ENCODE measurements at places on chromosomes 1 and 21. TPM values are rescaled to one million over a fixed set of nuclear protein-coding genes. Genes with fewer than 3 reads are reported as not detected.

DNA sequence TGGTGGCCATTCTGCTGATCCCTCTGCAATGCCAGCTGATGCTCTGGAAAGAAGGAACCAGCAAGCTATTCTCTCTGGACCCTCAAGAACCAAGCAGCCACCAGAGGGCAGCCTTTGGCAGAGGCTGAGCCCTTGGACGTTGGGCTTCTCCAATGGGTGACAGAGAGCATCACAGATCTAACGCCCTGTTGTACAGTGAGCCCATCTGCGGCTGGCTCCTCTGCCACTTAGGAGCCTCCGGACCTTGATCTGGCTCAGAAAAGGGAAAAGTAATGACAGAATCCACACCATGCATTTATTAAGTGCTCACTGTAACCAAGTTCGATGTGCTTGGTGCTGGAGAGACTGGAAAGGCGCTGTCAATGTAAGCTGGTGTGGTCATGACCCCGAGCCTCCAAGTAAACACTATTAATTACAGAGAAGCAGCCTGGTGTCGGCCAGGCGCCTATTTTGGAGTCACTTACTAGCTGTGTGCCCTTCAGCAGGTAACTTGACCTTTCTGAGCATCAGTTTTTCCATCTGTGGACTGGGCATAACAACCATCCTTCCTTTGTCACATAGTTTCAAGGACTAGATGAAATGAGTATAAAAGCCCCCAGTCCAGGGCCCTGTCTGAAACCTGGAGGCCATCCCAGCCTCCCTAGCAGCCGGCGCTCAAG lies 34.9 kb downstream of the ECE1 start:
- H3K4me3 ChIP-seq = no peak overlapping the region
- H3K27me3 ChIP-seq = no peaks in the 10 kb centered on the region
- no peak overlapping the region for H3K27ac ChIP-seq
- H3K4me1 ChIP-seq = peaks cover 13% of the 10 kb centered on the region

HENMT1 gene
- 5.1 TPM for total RNA-seq

SPRR2F gene
- total RNA-seq = not detected

CD46 gene
- total RNA-seq = 204 TPM

GRCh38 chr1:246946366-246946765 lies 14.6 kb upstream of the AHCTF1 start:
- H3K36me3 ChIP-seq = no peaks in the 10 kb centered on the region
- H3K4me1 ChIP-seq = no peaks in the 10 kb centered on the region
- H3K27me3 ChIP-seq = no peaks in the 10 kb centered on the region
- no peak for DNase-seq

DNA sequence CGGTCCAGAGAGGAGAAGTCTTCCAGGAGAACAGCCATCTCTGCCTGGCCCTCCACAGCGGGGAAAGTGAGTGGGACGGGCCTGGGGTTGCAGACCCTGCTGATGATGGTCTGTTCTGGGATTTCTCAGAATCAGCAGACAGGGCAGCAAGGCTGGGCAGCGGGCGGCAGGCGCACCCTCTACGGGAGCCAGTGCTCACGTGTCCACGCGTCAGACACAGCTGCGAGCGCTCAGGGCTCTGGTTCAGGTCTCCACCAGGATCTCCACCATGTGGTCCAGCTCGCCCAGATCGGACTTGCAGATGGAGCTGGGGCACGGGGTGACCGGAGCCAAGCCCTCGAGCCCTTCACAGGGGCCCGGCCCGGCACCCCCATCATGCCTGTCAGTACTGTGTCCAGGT lies 5.5 kb downstream of the CLCA4 start:
- no peak overlapping the region for H3K4me3 ChIP-seq
- no peaks in the 10 kb centered on the region for H3K27me3 ChIP-seq
- H3K36me3 ChIP-seq = no peaks in the 10 kb centered on the region
- no peaks in the 10 kb centered on the region for H3K4me1 ChIP-seq
- no peak overlapping the region for H3K27ac ChIP-seq

- H3K36me3 ChIP-seq = no peaks in the 10 kb centered on the region
- H3K4me1 ChIP-seq = peaks cover 20% of the 10 kb centered on the region
These were observed 222.4 kb upstream of the B3GALT2 start for GRCh38 chr1:193408782-193409293.

DNA sequence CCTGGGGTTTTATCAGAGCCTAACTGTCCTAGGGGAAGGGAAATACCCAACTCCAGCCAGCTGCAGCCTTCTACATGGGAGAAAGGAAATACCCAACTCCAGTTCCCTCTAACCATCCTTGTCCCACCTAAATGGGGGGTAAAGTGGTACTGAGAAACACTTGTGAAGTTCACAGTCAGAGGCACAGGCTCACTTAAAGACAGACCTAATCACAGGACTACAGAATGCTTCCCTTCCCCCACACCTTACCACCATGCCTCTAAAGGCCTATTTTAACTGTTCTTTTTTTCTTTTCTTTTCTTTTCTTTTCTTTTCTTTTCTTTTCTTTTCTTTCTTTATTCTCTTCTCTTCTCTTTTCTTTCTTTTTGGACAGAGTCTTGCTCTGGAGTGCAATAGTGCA lies 324.6 kb downstream of the SPATA17 start:
- H3K36me3 ChIP-seq = no peaks in the 10 kb centered on the region
- H3K27me3 ChIP-seq = no peaks in the 10 kb centered on the region
- H3K4me3 ChIP-seq = no peak overlapping the region
- no peak overlapping the region for H3K27ac ChIP-seq
- DNase-seq = no peak

DNA sequence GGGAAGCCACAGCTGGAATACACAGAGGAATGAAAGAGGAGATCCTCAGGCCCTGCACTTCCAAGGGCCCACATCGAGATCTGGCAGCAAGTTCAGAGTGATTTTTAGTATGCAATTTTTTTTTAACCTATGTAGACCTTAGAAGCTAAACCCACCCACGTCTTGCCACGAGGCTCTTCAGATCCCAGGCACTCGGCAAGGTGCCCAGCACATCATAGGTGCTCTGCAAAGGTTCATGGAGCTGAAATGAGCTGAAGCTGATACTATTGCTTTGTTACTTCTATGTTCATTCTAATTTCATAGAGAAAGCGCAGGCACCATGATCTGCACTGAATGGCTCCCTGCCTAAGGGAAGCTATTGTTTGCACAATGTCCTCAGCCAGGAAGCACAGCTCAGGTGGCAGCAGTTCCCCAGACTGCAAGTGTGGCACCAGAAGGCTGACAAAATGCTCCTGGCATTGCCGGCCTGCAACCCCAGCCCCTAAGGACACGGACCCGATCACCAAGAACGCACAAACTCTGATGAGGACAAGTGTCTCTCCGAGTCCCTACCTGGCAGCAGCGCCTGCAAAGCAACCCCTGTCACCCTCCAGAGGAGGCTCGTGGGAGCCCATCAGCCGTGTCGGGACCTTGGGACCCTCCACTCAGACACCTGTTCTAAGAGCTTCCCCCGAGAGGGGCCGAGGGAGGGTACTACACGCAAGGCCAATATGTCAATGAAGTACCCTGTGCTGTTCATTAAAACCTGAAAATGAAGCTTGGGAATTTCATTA lies 264.2 kb downstream of the NPHP4 start:
- DNase-seq = no peak
- H3K4me3 ChIP-seq = no peak overlapping the region
- no peak overlapping the region for H3K27ac ChIP-seq
- no peaks in the 10 kb centered on the region for H3K4me1 ChIP-seq
- no peaks in the 10 kb centered on the region for H3K27me3 ChIP-seq

DNA sequence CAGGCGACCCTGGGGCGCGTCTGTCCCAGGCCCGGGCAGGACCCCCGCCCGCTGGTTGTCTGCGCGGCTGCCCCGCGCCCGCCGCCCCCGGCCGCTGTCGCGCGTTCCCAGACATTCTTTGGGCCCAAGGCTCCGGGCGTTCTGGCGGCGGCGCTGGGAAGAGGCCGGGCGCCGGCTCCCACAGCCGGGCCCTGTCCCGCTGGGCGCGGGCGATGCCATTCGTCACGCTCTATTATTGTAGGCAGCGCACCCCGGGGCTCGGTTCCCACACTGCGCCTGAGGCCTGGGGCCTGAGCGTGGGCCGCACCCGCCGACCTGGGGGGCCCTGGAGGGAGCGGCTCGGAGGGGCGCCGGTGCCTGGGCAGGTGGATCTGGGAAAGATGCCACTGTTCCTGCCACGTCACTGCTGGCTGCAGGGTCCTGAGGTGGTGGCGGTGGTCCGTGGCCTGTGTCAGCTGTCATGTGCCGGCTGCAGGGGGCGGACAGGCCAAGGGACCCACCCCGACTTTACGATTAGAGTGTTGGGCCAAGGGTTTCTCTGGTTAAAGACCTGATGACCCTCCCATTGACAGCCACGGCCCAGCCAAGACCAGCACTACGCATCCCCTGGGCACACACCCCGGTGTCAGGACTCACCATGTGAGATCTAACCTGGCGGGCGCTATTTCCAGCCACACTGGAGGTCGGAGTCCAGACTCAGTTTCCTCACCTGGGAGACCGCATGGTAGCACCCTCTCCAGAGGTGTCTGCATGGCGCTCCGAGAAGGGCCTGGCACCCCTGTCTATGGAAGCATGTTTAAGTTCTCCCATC lies 55.1 kb upstream of the ADARB1 start:
- no peaks in the 10 kb centered on the region for H3K36me3 ChIP-seq
- H3K27ac ChIP-seq = peak overlapping the region; percentile 35
- DNase-seq = no peak
- H3K27me3 ChIP-seq = no peaks in the 10 kb centered on the region

DNA sequence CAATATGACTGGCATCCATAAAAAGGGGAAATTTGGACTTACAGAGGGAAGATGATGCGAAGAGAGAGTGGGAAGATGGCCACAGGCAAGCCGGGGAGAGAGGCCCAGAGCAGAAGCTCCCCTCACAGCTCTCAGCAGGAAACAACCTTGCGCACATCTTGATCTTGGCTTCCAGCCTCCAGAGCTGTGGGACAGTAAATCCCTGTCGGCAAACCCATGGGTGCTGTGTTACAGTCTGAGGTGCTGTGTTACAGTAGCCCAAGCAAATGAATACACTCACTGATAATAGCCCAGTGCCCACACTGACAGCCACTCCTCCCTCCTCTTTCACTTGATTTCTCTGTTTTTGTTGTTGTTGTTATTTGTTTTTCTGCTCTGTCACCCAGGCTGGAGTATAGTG lies 22.4 kb downstream of the CDCA8 start:
- no peak overlapping the region for H3K27ac ChIP-seq
- H3K4me1 ChIP-seq = no peaks in the 10 kb centered on the region
- DNase-seq = no peak
- no peaks in the 10 kb centered on the region for H3K27me3 ChIP-seq
- H3K36me3 ChIP-seq = peaks cover 6% of the 10 kb centered on the region
- H3K4me3 ChIP-seq = no peak overlapping the region

GRCh38 chr1:225980005-225980836 lies 18.9 kb downstream of the SDE2 start:
- H3K4me1 ChIP-seq = no peaks in the 10 kb centered on the region
- no peak overlapping the region for H3K4me3 ChIP-seq
- no peak overlapping the region for H3K27ac ChIP-seq

- no peak overlapping the region for H3K27ac ChIP-seq
- H3K27me3 ChIP-seq = no peaks in the 10 kb centered on the region
- H3K4me3 ChIP-seq = no peak overlapping the region
- no peak for DNase-seq
- peaks cover 5% of the 10 kb centered on the region for H3K36me3 ChIP-seq
These were observed 128.6 kb downstream of the PLA2G4A start for GRCh38 chr1:186957314-186957713.

SLC45A1 gene
- total RNA-seq = 1.3 TPM

Measured in Peyer's patch (tissue), 4 donors.